ENCODE measurements at places on chromosomes 7 and 10.

- H3K36me3 ChIP-seq, result peaks cover under 1% of the 10 kb centered on the region
- H3K27me3 ChIP-seq, result no peaks in the 10 kb centered on the region
- peak overlapping the region; percentile 89 for H3K27ac ChIP-seq
- H3K4me3 ChIP-seq, result no peak overlapping the region
- peaks cover 31% of the 10 kb centered on the region for H3K4me1 ChIP-seq
- no peak for DNase-seq
Measured at GRCh38 chr7:66237906-66238772, 33.0 kb downstream of the TPST1 start.

DNA sequence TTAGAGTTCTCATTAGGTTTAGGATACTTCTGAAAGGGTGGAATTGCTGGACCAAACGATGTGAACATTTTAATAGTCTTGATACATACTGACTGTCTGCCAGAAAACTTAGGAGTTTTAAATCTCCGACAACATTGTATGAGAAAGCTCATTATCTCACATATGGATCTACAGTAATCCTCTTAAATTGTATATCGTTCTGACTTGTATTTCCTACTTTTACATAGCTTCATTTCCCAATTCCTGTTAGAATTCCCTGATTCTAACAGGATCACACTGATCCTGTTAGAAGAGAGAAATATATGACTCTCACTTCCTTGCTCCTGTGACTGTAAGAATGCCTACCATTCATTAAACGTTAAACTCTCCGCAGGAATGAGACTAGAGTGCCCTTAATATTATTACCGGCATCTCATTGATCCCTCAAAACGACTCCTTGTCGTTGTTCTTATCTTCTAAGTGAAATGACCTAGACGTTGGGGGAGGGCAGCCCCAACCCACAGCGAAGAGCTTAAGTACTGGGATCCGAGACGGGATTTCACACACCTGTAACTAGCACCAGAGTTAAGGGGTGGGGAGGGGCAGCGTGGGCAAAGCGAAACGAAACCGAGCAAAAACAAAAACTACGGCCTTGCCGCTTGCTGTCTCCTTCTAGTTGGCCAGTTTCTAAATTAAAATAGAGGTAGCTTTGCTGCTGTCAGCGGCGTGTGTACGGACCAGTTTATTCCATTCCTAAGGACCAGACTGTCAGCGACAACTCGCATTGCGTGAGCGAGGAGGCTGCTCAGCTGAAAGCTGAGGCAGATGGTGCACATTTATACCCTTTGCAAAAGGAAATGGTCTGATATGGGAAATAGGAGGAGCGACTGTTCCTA is 678 bp upstream of the TMEM106B start:
- H3K36me3 ChIP-seq, result peaks cover 4% of the 10 kb centered on the region
- H3K4me3 ChIP-seq, result peak overlapping the region; percentile 96
- DNase-seq, result no peak
- peak overlapping the region; percentile 98 for H3K27ac ChIP-seq

DNA sequence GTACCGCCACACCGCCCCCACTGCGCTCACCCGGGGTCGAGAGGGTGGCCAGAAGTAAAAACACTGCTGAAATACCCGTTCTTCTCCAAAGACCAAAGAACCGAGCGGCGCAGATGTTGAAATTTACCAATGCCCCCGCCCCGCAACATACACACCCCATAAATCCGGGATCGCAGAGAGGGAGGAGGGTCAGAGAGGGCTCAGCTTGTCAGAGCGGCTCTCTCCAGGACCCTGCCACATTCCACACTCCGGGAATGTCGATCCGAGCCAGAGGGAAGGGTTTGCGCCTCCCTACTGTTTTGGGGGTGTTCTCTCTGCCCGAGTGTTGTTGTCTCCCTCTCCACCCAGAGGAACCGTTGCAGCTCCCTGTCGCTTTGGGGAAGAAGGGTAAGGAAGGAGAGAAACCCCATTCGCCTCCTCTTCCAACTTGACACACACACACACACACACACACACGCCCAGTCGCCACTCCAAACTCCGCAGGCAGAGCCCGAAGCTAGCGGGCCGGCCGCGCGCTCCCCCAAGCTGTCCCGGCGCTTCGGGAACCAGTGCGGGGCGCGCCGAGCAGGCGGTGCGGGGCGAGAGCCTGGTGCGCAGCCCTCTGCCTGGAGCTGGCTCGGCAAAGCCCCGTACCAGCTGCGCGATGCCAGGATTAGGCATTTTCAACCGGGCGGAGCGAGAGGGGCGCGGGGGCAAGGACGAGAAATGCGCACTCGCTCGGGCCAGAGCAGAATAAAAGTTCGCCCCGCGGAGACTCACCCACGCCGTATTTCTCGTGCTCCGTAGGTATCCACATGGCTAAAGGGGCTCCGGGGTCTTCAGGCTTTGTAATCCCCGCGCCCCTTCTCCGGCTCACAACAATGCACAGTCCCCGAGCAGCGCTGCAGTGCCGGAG is 609 bp downstream of the DOCK4 start:
- H3K4me3 ChIP-seq, result peak overlapping the region; percentile 95
- peak overlapping the region; percentile 94 for H3K27ac ChIP-seq
- peak; percentile 75 for DNase-seq

DNA sequence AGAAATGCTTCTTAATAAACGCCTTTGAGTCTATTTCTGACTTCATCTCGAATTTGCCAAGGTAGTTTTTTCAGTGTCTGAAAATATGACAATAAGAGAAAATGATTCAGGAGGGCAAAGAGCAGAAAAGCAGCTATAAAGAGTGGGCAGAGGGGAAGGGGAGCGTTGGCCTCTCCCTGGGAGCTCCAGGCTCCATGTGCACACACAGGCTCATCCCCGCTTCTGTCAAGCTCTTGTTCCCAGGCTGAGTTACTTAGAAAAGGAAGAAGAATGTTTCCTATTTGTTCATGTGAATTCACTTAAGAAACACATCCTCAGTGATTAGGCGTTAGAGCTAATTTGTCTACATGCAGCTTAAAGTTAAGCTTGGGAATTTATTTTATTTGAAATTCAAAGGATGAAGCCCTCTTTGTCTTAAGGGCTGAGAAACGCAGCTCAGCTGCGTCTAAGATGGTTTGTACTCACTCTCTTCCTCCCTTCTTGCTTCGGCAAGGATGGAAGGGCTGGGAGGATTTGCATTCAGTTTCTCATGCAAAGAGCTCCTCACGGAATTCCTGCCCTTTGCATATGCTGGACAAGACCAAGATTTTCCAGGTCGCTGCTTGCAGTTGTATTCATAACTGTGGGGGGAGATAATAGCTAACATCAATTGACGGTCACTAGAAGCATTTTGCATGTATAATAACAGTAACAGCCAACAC is 29.0 kb upstream of the ATXN7L1 start:
- no peaks in the 10 kb centered on the region for H3K27me3 ChIP-seq
- H3K4me3 ChIP-seq, result no peak overlapping the region
- DNase-seq, result no peak
- no peak overlapping the region for H3K27ac ChIP-seq
- H3K36me3 ChIP-seq, result no peaks in the 10 kb centered on the region
- H3K4me1 ChIP-seq, result no peaks in the 10 kb centered on the region

DNA sequence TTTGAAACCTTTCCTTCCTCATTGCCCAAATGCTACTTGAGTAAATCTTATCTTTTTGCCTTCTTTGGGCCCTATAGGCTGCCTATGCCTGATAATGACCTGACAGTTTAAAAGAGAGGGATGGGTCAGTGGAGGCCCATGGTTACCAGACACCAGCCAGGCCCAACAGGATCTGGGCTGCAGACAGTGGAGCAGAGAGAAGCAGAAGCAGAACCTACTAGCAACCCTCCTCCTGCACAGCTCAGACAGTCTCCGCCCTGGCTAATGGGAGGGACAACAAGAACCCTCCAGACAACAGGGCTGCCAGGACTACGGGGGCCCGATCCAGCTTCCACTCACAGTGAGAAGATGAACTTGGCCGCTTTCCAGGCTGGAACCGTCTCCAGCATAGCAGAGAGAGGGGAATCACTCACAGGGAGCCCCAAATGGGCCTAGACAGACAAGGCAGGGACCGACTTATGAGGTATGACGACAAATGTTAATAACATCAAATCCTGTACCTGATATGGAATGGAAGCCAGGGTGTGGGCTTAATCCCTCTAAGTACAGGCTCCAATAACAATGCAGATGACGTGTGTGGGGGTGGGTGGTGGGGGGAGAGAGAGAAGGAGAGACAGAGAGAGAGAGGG is 31.7 kb upstream of the DGKI start:
- DNase-seq, result no peak
- peaks cover 57% of the 10 kb centered on the region for H3K36me3 ChIP-seq
- H3K4me1 ChIP-seq, result peaks cover 20% of the 10 kb centered on the region
- H3K4me3 ChIP-seq, result no peak overlapping the region
- no peaks in the 10 kb centered on the region for H3K27me3 ChIP-seq

GRCh38 chr10:43573250-43574000 is 991 bp downstream of the ZNF239 start:
- H3K36me3 ChIP-seq, result peaks cover 7% of the 10 kb centered on the region
- no peak for DNase-seq
- H3K27me3 ChIP-seq, result peaks cover 18% of the 10 kb centered on the region
- peak overlapping the region; percentile 82 for H3K4me3 ChIP-seq
- peaks cover 14% of the 10 kb centered on the region for H3K4me1 ChIP-seq

DNA sequence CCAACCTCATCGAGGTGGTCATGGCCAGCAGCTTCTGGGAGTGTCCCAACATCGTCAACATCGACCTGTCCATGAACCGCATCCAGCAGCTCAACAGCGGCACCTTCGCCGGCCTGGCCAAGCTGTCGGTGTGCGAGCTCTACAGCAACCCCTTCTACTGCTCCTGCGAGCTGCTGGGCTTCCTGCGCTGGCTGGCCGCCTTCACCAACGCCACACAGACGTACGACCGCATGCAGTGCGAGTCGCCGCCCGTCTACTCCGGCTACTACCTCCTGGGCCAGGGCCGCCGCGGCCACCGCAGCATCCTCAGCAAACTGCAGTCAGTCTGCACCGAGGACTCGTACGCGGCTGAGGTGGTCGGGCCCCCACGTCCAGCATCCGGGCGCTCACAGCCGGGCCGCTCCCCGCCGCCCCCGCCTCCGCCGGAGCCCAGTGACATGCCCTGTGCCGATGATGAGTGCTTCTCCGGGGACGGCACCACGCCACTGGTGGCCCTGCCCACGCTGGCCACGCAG is 75.0 kb downstream of the ELFN1 start:
- no peak for DNase-seq
- peaks cover 4% of the 10 kb centered on the region for H3K4me1 ChIP-seq
- H3K27me3 ChIP-seq, result peaks cover 2% of the 10 kb centered on the region
- H3K27ac ChIP-seq, result no peak overlapping the region

- H3K36me3 ChIP-seq, result peaks cover 14% of the 10 kb centered on the region
- H3K4me1 ChIP-seq, result no peaks in the 10 kb centered on the region
- no peak for DNase-seq
- no peak overlapping the region for H3K4me3 ChIP-seq
- H3K27me3 ChIP-seq, result peaks cover 20% of the 10 kb centered on the region
Measured at GRCh38 chr10:79360499-79361342, 13.5 kb downstream of the PPIF start.

- DNase-seq, result no peak
- H3K4me3 ChIP-seq, result no peak overlapping the region
- H3K4me1 ChIP-seq, result peaks cover 10% of the 10 kb centered on the region
- peak overlapping the region; percentile 30 for H3K27ac ChIP-seq
- no peaks in the 10 kb centered on the region for H3K27me3 ChIP-seq
- H3K36me3 ChIP-seq, result no peaks in the 10 kb centered on the region
Measured at GRCh38 chr7:148856891-148857290, 27.2 kb downstream of the EZH2 start.

DNA sequence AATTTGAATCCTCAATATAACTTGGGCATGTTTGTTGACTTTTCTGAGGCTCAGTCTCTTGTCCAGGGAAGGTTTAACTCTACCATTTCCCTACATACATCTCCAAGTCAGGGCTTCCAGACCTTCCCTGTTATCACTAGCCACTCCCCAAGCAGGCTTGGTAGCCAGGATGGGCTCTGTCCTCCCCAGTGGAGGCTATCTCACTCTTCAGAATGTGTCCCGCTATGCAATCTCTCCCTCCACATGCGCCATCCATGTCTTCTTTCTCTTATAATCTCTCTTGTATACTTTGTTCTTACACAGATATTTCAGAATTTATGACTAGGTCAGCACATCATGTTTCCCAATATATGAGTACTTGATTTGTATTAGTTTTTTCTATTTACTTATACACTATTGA is 310.4 kb downstream of the HGF start:
- no peak for DNase-seq
- H3K4me1 ChIP-seq, result peaks cover 20% of the 10 kb centered on the region

- no peaks in the 10 kb centered on the region for H3K27me3 ChIP-seq
- H3K27ac ChIP-seq, result no peak overlapping the region
- peaks cover 21% of the 10 kb centered on the region for H3K4me1 ChIP-seq
- DNase-seq, result no peak
- H3K4me3 ChIP-seq, result no peak overlapping the region
Measured at GRCh38 chr10:70503776-70504175, 25.2 kb downstream of the PALD1 start.

DNA sequence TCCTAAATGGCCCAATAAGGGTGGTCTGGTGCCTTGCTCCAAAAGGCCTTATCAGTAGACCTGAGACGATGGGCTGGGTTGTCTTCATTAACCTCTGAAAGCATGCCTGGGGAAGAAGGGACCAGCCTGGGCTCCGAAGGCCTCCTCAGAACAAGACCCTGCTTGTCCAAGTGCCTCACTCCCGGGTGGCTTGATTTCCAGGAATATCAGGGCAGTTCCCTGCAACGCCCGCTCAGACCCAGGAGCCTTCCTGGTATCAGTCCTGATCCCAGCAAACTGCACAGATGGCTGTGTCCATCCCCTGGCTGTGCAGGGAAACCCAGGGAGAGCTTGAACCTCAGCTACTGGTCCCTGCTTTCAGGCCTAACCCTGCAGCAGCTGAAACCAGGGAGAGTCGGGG is 49.9 kb upstream of the CUX1 start:
- H3K4me3 ChIP-seq, result no peak overlapping the region
- H3K27ac ChIP-seq, result no peak overlapping the region
- peaks cover 5% of the 10 kb centered on the region for H3K27me3 ChIP-seq
- H3K4me1 ChIP-seq, result no peaks in the 10 kb centered on the region
- H3K36me3 ChIP-seq, result no peaks in the 10 kb centered on the region

DNA sequence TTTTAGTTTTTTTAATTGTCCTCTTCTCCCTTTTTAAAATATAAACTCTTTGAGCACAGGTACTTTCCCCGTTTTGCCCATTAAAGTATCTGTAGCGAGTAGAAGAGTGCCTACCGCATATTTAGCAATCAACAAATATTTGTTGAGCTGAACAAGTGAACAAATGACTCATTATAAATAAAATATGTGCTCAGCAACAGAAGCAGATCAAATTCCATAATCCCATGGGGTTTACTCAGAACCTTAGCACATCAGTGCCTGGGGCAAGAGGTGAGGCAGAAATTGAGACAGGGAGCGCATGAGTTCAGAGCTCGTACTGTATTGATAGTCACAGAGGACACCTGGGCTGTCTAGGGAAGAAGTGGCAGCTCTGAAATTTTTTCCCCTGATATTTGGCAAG is 161.0 kb downstream of the SEM1 start:
- peaks cover 2% of the 10 kb centered on the region for H3K36me3 ChIP-seq
- no peaks in the 10 kb centered on the region for H3K4me1 ChIP-seq
- H3K4me3 ChIP-seq, result no peak overlapping the region
- no peak overlapping the region for H3K27ac ChIP-seq
- H3K27me3 ChIP-seq, result no peaks in the 10 kb centered on the region
- no peak for DNase-seq

GRCh38 chr7:139124084-139124914 is 14.8 kb upstream of the ZC3HAV1 start:
- H3K36me3 ChIP-seq, result no peaks in the 10 kb centered on the region
- DNase-seq, result no peak
- no peak overlapping the region for H3K4me3 ChIP-seq
